Posterior cingulate gyrus (tissue), 11 donors: ENCODE measurements at places on chromosomes 5 and 9.

DNA sequence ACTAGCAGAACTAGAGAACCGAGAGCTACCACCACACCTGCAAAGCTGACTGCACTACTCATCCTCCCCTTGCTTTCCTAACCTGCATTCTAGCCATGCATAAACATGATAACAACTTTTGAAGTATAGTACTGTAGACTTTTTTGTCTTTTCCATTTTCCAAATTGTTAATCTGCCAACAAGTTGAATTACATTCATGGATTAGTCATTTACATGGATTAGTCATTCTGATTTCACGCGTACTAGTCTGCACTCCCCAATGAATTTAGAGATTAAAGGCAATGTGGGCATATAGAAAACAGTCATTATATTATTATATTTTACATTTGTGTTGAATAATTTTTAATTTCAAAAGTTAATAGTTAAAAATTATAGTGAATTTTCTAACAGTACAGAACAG lies 81.4 kb downstream of the EDIL3 start:
- DNase-seq = no peak

- DNase-seq = no peak
Measured at GRCh38 chr5:112434641-112435040, 15.6 kb upstream of the EPB41L4A start.

DNA sequence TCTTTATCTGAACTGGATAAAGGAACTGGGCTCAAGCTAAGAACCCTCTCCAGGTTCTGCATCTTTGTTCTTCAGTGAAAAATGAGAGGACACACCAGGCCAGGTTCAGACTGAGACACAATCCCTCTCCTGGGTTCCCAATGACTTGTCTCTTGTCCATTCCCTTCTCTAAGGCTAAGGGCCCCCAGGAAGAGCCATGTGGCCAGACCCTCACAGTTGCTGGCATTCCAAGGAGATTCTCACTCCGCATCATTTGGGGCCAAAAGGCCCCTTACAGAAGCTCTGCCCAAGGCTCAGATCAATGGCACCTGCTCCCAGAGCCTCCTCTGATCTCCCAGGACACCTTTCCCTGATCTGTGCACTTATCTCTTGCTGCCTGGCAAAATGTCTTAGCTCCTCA lies 4.9 kb downstream of the IL4 start:
- no peak for DNase-seq

GRCh38 chr9:87010626-87011025 lies 63.3 kb upstream of the GAS1 start:
- DNase-seq = no peak

DNA sequence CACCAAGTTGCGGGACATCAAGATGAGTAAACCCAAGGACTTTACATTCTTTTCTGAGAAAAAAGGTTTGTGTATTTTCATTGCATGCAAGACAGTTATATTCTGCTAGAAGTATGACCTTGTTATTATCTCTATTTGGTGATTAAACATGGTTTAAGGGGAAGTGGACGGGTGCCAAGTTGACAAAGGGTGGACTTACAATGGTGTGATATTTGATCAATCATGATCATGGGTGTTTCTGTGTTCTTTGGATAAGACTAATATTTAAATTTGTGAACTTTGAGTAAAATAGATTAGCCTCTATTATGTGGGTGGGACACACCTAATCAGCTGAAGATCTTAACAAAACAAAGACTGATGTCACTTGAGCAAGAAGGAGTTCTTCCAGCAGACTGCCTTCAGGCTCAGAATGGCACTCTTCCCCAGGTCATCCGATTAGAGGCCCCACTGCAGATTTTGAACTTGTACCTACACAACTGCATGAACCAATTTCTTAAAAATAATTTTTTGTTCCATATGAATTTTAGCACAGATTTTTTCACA lies 782.9 kb downstream of the CDH12 start:
- DNase-seq = no peak

- DNase-seq = no peak
Measured at GRCh38 chr9:111897601-111898137, 1.1 kb downstream of the UGCG start.

GRCh38 chr9:123556464-123557435 lies 200.8 kb downstream of the CRB2 start:
- DNase-seq = no peak

DNA sequence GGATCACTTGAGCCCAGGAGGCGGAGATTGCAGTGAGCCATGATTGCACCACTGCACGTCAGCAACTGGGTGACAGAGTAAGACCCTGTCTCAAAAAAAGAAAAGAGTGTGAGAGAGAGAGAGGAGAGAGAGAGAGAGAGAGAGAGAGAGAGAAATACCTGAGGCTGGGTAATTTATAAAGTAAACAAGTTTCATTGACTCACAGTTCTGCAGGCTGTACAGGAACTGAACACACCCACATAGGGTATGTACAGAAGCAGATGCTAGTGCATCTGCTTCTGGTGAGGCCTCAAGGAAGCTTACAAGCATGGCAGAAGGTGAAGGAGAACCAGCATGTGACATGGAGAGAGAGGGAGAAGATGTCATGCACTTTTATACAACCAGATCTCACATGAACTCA lies 46.4 kb upstream of the CHD1 start:
- no peak for DNase-seq

DNA sequence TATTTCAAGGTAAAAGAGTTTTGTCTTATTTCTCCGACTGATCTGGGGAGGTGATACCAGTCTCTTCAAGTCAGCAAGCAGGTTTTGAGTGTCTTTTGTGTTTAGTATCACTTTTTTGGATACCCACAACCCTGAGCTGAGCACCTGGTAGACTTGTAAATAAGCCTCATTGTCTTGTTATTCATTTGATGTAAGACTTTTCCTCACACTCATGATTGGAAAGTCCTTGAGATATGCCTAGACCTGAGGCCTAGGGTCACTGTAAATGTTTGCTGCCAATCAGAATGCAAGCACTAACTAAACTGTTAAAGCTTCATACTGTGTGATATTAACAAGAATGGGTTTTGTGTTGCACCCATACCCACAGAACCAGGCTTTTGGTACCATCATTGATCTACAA lies 100.7 kb upstream of the CKMT2 start:
- DNase-seq = no peak

GRCh38 chr9:125262294-125262991 lies 817 bp downstream of the GAPVD1 start:
- no peak for DNase-seq

DNA sequence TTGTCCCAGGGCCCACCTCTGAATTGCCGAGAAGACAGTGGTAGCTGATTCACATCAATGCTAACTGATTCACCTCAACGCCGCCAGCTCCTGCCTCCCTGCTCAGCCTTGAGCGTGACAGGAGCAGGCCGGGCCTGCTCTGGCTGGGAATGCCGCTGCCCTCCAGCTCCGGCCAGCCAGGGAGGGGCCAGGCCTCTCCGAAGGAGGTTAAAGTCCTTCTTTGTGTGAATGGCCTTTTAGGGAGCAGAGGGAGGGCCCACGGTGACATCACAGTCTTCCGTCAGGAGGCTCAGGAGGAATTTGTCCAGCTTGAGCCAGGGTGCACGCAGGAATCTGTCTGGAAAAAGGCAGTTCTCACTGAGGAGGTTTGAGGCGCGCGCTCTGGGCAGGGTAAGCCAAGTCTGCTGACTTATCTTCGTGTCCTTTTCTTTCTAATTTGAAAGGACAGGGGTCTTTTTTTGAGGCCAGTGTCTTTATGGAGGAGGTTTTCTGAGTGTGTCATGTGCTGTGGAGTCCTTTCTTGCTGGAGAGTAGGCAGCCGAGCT lies 82.7 kb downstream of the C9orf152 start:
- peak; percentile 22 for DNase-seq

GRCh38 chr9:9719373-9720112 lies 893.3 kb downstream of the PTPRD start:
- no peak for DNase-seq

DNA sequence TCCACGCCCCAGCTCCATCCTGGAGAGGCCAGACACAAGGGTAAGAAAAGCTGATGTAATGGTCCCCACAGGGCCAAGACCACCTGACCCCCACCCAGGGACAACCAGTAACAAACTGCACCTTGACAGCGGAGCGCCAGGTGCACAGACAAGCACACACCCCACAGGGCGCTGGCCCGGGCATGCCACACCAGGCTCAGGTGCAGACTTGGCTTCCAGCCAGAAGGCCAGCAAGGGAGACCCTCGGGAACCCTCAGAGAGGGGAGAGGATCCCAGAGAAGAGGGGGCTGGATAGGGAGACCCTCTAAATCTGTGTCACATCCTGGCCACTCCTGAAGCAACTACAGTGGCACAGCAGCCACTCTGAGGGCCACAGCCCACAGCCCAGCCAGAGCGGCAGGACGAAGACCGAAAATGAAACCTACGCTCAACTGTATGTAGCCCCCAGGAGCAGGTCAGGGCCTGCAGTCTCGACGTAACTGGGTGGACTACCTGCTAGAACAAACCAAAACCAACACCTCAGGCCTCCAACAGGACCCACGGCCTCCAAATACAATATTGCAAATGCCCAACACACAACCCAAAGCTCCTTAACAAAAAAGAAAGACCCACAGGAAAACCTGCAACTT lies 18.5 kb downstream of the CAMSAP1 start:
- DNase-seq = no peak

DNA sequence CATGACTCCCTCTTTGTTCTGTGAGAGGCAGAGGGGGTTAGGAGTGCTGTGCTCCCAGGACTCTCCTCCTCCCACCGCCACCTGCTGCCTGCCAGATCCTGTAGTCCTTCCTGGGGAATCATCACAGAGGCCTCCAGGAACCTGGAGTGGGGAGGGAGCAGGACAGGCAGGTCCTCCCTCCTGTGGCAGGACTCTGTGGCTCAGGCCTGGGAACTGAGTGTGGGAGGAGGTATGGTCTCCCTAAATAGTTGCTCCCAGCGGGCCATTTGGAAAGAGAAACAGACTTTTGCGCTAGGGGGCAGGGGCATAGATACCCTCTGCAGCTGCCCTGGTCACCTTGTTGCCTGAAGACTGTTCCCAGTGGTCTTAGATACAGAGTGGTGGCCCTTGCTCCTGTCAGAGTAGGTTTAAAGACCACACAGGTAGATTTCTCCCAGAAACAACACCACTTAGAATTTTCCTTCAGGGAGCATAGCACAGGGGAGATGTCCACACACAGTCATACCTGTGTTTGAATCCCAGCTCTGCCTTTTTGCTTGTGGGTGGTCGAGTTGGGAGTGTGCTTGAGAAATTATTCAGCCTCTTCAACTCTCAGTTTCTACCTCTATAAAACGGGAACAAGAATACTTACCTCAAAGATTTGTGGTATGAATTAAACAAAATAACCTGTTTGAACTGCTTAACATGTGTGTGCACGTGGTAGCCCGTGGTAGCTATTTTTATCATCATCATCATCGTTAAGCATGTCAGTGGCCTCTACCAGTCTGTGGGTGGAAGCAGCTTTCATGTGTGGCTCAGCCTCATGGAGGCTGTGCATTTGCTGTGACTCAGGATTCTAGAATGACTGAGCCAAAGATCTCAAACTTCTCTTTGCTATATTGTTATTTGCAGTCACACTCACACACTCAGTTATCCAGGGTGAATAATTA lies 55.8 kb downstream of the SLC22A5 start:
- DNase-seq = no peak

DNA sequence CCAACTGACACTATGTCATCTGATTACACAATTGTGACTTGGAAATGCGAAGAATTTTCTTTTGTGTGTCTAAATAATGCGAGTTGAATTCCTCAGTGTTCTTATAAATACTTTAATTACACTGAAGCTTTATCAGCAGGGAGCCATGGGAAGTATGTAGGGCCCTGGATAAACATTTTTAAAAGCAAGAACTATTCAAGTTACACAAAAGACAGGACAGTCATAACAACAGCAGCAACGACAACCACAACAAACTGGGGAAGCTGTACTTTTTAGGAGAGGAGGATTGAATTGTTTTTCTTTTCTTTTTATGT lies 250.3 kb upstream of the ZNF608 start:
- DNase-seq = no peak

- no peak for DNase-seq
Measured at GRCh38 chr9:14365670-14366069, 51.7 kb upstream of the NFIB start.

- no peak for DNase-seq
Measured at GRCh38 chr5:119316906-119317305, 38.9 kb upstream of the TNFAIP8 start.

GRCh38 chr9:88659126-88659525 lies 124.1 kb downstream of the NXNL2 start:
- DNase-seq = no peak

- no peak for DNase-seq
Measured at GRCh38 chr9:131017067-131017466, 8.1 kb downstream of the LAMC3 start.

GRCh38 chr5:31385774-31386537 lies 145.9 kb downstream of the DROSHA start:
- DNase-seq = no peak

GRCh38 chr5:80229902-80230255 lies 26.0 kb downstream of the SERINC5 start:
- no peak for DNase-seq

- no peak for DNase-seq
Measured at GRCh38 chr9:72322259-72322658, 42.7 kb downstream of the ZFAND5 start.

- no peak for DNase-seq
Measured at GRCh38 chr5:130052752-130053151, 148.5 kb downstream of the CHSY3 start.

DNA sequence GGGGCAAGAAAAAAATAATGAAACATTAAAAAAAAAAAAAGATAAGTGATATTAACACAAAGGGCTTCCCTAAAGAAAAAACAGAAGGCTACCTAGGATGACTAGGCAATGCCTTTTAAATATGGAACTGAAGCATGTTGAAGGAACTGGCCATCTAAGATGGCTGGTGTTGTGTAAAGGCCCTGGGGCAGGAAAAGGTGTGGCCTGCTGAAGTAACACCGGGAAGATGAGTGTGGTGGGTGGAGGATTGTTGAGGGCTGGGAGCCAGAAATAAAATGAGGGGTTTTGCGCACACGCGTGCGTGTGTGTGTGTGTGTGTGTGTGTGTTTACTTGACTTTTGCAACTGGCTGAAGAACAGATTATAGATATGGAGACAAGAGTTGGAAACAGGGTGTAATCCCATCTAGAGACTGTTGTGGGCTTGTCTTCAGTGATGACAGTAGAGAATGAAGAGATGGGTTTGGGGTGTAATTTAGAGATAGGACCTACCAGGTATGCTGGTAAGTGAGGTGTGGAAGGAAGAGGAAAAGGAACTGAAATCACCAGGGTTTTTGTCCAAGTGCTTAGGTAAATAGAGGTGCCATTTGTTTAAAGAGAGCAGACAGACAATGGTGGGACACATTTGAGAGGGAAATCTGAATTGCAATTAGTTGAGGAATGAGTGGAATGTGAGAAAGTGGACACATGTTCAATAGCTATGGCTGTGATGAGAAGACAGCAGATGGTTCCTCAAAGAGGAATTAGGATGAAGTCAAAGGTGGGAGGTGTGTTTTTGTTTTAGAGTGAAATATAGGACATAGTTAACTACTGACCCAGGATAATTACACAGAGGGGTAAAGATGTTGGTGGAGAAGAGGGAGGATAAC lies 33.9 kb downstream of the RAD23B start:
- DNase-seq = no peak

GRCh38 chr5:173231381-173231766 lies 3.6 kb downstream of the NKX2-5 start:
- no peak for DNase-seq

GRCh38 chr9:135920973-135921585 lies 13.7 kb upstream of the CAMSAP1 start:
- DNase-seq = no peak

- DNase-seq = no peak
Measured at GRCh38 chr9:96524764-96525163, 74.8 kb downstream of the HABP4 start.
